CD4-positive, alpha-beta T cell treated with Interleukin-4 for 4 hours (primary cell): ENCODE measurements at places on chromosomes 12 and 14.

GRCh38 chr14:98234208-98234607, 1037.8 kb downstream of the BCL11B start:
- DNase-seq = no peak

- DNase-seq = peak; percentile 31
Measured at GRCh38 chr14:35533357-35534207, at the start of gene INSM2. Gene INSM2, plus strand, starts transcription at chr14:35534164. Its CDS starts 89 bp downstream, at chr14:35534253.

GRCh38 chr12:91065396-91065795, 7.6 kb upstream of the KERA start:
- DNase-seq = no peak

GRCh38 chr14:85359505-85359904, 170.4 kb upstream of the FLRT2 start:
- no peak for DNase-seq

DNA sequence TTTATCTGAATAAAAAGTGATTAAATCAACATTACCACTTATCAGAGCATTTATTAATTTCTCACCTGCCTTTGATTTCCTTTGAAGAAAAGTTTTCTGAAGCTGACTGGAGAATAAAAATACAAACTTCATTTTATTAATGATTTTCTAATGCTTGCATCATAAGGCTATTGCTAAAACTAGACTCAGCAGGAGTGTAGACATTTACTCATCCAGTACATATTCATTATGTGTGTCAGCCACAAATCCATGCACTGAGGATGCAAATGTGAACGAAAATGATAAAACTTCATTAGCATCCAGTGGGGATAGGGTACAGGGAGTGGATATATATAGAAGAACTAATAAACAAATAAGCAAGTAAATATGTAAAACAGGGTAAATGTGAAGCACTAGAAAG, 74.6 kb downstream of the SLCO1B3 start:
- no peak for DNase-seq

DNA sequence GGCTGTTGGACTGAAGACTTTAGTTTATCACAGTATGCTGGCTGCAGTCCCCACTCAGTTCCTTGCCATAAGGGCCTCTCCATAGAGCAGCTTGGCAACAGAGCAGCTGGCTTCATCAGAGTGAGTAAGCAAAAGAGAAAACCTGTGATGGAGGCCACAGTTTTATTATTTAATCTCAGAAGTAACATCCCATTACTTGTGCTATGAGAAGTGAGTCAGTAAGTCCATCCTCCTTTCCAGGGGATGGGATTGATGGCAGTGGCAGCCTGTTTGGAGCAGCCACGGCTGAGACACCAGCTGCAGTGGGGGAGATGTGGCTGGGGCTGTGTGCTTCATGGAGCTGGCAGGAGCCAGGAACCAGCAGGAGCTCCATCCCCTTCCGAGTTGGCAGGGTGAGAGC, 138.5 kb upstream of the SRRM4 start:
- no peak for DNase-seq
